CD4-positive, alpha-beta T cell (primary cell): ENCODE measurements at places on chromosomes 11 and 22. TPM values are rescaled to one million over a fixed set of nuclear protein-coding genes. Genes with fewer than 3 reads are reported as not detected.

GRCh38 chr11:82944198-82944597, 42.7 kb downstream of the DDIAS start:
- no peaks in the 10 kb centered on the region for H3K4me1 ChIP-seq
- no peaks in the 10 kb centered on the region for H3K27me3 ChIP-seq
- H3K36me3 ChIP-seq, result no peaks in the 10 kb centered on the region
- no peak for DNase-seq
- no peak overlapping the region for H3K4me3 ChIP-seq

GRCh38 chr11:72652133-72652532, 22.1 kb downstream of the PDE2A start:
- H3K27ac ChIP-seq, result no peak overlapping the region
- H3K36me3 ChIP-seq, result no peaks in the 10 kb centered on the region
- H3K4me1 ChIP-seq, result no peaks in the 10 kb centered on the region
- no peaks in the 10 kb centered on the region for H3K27me3 ChIP-seq
- H3K4me3 ChIP-seq, result no peak overlapping the region

- no peaks in the 10 kb centered on the region for H3K27me3 ChIP-seq
- H3K4me3 ChIP-seq, result no peak overlapping the region
- H3K27ac ChIP-seq, result no peak overlapping the region
- no peak for DNase-seq
- H3K4me1 ChIP-seq, result peaks cover 28% of the 10 kb centered on the region
- no peaks in the 10 kb centered on the region for H3K36me3 ChIP-seq
Observed at GRCh38 chr11:65488273-65489034, 10.4 kb upstream of the MALAT1 start.

GRCh38 chr22:28911777-28912669, 28.7 kb downstream of the ZNRF3 start:
- no peak for DNase-seq
- no peaks in the 10 kb centered on the region for H3K4me1 ChIP-seq
- no peaks in the 10 kb centered on the region for H3K27me3 ChIP-seq
- no peak overlapping the region for H3K27ac ChIP-seq
- no peak overlapping the region for H3K4me3 ChIP-seq
- no peaks in the 10 kb centered on the region for H3K36me3 ChIP-seq

Gene OR8G5
- not detected for total RNA-seq

DNA sequence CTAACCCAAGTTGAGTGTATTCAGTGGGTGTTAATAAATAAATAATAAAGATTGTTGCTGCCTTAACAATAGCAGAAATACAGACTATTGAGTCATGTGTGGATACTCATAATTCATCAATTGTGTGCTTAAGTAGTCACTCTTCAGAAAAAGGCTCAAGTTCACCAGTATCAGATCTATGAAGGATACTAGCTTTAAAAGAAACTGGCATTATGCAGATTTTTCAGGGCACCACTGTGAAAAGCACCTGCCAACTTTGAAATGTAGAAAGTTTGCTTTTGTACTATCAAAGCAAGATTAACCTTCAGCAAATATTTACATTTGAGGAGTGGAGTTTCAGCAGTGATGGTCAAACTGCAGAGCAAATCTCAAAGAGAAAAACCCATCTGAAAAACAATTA, 20.1 kb upstream of the SYTL2 start:
- H3K27me3 ChIP-seq, result no peaks in the 10 kb centered on the region
- H3K27ac ChIP-seq, result no peak overlapping the region
- H3K4me3 ChIP-seq, result no peak overlapping the region
- H3K36me3 ChIP-seq, result no peaks in the 10 kb centered on the region
- no peak for DNase-seq
